ENCODE measurements at places on chromosomes 3 and 15.

DNA sequence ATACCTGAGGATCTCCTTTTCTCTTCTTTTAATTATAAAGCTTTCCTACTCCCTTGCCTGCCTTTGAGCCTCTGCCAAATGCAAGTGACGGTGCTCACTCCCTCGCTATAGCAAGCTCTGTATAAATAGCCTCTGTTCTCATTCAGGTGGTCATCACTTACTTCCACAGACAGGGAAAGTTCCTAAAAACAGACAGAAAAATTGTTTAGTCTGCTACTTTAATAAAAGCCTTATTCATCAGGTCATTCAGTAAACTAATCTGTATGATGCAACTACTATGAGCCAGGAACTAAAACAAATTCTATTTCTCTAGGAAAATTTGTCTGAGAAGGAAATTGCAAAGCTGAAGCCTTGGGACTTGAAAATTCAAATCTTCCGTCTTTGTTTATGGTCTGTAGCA is 10.2 kb upstream of the DLG1 start:
- no peak for DNase-seq

DNA sequence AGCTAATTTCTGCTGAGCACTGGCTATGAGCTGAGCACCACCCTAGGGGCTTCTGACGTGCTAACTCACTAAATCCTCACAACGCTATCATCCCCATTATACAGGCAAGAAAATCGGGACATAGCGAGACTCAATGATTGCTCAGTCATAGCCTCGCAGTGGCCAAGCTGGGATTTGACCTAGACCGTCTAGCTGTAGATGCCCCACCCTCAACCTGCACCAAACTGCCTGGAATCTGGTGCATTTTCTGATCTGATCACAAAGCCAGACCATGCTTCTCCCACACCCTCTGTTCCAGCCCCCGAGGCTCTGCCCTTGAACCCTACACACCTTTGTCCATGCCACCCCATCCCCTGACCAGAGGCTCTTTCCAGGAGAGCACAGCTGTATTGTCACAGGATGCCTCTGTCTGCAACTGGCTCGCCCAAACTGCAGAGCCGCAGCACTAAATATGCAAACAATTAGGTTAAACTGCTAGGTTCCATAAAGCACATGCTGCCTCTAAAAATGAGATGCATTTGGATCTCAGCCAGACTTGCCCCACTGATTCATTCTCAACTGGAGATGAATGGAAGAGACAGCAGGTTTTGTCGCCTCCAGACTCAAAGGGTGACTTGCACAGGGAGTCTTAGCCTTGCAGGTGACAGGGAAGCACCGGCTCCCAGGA is 95.2 kb downstream of the NUP210 start:
- DNase-seq, result no peak

- no peak for DNase-seq
Observed at GRCh38 chr3:52771334-52771681, 568 bp upstream of the NEK4 start.

DNA sequence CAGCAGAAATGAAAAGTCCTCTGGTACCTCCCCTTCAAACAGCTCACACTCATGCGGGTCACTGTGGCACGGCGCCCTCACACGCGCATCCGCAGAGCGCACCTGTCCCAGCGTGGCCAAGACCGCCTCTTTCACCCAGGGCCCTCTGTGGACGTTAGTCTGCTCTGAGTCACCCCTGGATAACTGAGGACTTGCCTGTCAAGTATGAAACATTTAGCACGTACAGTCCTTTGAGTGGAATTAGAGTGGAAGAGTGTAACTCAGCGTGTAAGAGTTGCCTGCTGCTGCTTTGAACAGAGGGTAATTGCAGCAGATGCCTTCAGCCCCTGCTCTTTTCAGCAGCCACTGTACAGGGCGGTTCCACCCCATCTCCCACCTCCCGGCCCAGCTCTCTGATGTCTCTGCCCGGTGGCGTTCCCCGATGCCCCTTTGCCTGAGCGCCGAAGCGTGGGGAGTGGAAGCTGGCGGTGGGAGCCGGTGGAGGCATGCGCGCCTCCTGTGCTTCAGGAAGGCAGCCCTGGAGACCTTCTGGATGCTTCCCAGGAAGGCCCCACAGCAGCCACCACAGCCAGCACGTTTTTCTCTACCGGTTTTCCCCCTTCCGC is 23.0 kb downstream of the CPN2 start:
- DNase-seq, result no peak

DNA sequence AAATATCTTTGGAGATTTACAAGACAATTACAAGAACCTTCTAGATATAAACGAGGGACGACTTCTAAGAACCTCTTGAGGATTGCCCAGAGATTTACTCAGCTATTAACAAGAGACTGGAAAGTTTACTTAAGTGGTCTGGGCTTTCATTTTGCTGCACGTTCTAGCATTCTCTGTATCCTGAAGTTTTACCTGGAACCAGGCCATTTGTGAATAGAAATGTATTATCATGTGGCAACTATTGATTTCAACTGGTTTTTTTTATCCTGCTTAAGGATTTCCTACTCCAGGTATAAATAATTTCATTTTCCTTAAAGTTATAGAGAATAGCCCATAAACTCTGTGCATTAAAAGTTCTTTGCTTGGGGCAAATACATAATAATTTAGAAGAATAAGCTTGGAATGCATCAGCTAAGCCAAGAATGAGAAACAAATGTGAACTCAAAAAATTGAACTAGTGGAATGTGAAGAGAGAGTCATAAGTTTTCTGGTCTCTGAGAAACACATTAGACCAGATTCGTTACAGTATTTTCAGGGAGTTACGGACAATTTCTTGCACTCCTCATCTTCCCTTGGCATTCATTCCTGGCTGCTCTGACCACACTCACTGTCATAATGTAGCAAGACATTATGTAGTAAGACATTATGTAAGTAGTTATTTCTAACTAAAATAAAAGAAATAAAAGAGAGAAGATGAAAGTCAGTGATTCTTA is 1.3 kb downstream of the AQP9 start:
- DNase-seq, result no peak

GRCh38 chr3:12752102-12752501 is 7.0 kb downstream of the TMEM40 start:
- DNase-seq, result no peak

DNA sequence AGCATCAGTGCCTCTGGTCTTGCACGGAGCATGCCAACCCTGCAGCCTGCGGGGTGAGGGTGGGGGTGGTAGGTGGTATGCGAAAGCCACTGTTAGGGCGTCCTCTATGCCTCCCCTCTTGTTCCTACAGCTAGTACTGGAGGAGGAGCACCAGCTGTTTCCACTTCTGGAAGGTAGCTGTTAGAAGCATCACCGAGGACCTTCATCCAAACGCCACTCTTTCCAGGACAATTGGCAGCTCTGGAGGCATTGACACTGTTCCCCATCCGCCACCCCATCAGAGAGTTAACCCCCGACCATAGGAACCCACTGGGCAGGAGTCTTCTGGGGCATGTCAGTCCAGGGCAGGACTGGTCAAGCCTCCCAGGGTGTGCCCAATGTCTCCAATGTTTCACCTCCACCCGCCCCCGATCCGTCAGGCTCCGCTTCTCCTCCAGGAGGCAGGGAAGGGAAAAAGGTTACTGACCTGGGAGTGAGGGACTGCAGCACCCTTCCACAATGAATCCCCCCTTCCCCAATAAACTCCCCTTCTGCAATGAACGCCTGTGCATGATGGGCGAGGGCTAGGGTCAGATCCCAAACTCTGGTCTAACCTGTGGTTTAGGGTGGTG is 487 bp downstream of the DUOX2 start:
- DNase-seq, result no peak

DNA sequence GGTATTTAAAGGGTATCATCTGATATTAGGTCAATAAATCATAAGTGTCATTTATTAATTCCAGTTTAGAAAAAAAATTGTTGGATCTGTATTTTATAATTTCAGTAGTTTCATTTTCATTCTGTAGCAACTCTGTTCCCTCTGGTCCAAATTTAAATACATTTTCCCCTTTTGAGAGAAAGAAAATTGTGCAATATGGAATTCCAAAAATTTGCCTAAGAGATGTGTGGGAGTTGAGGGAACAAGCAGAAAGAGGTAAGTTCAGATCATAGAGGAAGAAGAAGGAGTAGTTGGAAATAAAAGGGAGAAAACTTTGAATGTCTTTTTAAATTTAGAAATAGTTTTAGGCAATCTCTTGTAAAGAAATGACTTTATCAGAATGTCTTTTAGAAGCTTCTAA is 48.9 kb upstream of the MME start:
- no peak for DNase-seq

- no peak for DNase-seq
Observed at GRCh38 chr3:8743911-8744310, 10.3 kb downstream of the CAV3 start.

GRCh38 chr3:172376881-172377280 is 71.4 kb downstream of the GHSR start:
- DNase-seq, result no peak

DNA sequence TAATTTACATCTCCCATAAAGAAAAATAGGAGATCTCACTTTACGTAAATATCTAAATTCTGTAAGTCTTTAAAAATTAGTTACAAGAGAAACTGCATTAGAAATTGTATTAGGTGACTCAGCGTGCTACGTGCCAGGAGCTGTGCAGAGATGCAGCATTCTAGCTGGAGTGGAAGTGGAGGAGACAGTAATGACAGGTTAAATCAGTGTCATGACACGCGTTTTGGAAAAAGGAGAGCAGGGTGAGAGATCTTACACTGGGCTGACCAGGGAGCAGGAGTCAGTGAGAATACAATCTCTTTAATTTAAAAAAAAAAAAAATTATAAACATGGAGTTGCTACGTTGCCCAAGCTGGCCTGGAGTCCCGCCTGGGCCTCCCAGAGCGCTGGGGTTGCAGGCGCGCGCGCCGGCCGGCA is 635 bp downstream of the TUBGCP5 start:
- no peak for DNase-seq

GRCh38 chr3:122795674-122796195 is 866 bp downstream of the SLC49A4 start:
- no peak for DNase-seq

- DNase-seq, result no peak
Observed at GRCh38 chr3:22982981-22983587, 220.0 kb upstream of the UBE2E2 start.

DNA sequence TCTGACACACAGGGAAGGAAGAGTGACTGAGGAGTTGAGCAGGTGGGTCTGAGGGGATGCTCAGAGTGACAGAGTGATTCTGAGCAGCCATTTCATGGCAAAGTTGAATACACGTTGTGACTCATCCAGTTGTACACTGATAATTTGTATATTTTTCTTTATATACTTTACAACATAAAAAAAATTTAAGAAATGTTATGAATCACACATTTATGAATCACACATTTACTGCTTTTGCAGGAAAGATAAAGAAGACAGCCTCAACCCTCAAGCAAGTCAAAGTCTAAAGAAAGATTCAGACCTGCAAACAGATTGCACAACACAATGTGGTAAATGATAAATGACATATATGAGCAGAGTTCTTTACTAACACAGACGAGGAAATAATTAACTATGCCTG is 21.0 kb upstream of the CHMP2B start:
- DNase-seq, result no peak

GRCh38 chr3:152362086-152362485 is 93.4 kb downstream of the MBNL1 start:
- peak; percentile 49 for DNase-seq

- DNase-seq, result no peak
Observed at GRCh38 chr15:99466701-99467337, 99.0 kb upstream of the MEF2A start.

GRCh38 chr15:81288040-81288439 is 35.9 kb downstream of the STARD5 start:
- DNase-seq, result no peak

DNA sequence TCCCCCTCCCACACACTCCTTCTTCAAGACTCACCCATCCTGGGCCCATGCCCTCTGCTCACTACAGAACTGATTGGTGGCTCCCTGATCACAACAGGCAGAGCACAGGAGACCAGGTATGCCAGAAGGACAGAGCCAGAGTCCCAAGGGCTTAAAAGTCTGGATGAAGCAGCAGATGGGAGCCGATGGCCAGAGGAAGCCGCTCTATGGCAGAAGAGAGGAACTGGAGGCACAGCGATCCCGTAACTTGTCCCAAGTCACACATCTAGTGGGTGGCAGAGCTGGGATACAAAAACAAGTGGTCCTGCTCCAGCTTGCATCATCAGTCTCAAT is 20.7 kb downstream of the ITGA11 start:
- no peak for DNase-seq

DNA sequence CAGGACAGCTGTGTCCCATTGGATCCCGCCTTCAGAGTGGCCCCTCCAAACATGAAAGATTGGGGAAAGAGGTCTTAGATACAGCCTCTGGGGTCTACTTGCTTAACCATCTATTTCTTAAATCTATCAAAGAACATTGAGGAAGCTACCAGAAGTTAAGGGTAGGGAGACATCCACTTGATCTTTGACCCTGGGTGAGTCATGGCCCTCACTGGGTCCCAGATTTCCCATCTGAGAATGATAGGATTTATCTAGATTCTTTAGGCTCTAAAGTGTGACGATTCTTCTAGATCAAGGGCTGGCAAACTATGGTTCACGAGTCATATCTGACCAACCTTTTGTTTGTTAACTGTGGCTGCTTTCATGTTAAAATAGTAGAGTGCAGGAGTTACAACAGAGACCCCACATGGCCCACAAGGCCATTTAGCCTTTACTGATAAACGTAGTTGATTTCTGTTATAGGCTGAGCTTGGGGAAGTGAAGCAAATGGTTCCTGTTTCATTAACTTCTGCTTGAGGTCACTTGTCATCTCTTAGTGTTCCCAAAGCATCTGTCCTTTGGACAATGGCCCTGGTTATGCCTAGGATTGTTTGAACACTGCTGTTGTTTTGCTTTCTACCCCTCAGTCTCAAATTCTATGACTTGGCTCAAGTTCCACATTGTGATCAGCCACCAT is 8.0 kb downstream of the MUC13 start:
- DNase-seq, result no peak

- no peak for DNase-seq
Observed at GRCh38 chr3:96970211-96970610, 155.8 kb downstream of the EPHA6 start.
